Activated CD4-positive, alpha-beta T cell treated with anti-CD3 and anti-CD28 coated beads, Interleukin-2, amount 50 U/mL, for 1 hour (primary cell): ENCODE measurements at places on chromosomes 2 and 18.

DNA sequence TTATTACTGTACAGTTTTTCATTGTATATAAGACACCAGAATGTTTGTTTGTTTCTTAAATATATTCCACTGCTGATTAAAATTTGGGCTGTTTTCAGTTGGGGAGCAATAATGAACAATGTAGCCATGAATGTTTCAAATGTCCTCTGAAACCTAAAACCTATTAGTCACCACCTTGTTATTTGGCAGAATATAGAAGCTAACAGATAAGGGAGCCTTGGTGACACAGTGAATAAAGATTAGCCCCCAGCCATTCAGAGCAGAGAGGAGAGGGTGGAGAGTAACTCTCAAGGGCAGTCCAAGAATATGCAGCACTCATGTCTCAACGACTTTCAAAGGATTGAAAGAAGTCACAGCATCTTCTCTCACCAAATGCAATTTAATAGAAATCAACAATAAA, 43.1 kb upstream of the ATP8B1 start:
- DNase-seq, result no peak

DNA sequence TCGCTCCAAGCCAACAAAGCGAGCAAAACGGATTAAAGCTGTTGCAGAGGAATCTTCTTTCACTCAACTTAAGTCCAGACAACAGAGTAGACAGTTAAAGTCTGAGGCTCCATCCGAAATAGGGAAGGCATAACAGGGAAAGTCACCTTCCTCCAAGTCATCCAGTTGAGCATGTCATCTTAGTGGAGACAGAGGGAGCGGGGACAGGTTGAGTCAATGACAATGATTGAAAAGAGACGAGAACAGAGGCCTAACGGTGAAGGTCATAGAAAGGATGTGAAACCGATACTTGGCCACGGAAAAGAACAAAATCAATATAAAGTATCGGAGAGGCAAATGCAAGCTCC, 455 bp downstream of the C18orf32 start:
- DNase-seq, result no peak

DNA sequence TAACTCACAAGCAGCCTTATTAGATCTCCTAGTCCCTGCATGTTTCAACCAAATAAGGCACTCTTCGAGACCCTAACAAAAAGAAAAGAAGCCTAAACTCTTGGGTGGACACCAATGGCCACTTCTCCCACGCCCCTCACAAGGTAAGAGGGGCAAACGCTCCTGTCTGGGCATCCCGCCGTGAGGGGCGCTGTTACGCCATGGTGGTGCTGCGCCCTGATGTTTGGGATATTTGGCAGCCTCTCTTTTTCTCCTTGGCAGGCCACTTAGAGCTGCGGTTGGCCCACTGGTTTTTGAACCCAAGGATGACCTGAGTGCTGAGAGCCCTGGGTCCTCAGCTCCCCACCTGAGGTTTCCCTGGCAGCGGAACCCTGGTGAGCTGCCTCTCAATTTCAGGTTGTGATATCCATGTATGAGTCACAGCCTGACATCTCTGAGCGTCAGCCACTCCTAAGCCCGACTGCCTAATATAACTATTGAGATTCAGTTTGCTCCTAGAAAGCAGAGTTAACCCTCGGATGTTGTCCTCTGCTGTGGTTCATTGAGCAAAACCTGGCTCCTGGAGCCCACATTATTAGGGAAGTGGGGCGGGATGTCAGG, 103.3 kb downstream of the COL6A3 start:
- DNase-seq, result no peak

- no peak for DNase-seq
Measured at GRCh38 chr2:53510401-53510800, 257.2 kb upstream of the CHAC2 start.

DNA sequence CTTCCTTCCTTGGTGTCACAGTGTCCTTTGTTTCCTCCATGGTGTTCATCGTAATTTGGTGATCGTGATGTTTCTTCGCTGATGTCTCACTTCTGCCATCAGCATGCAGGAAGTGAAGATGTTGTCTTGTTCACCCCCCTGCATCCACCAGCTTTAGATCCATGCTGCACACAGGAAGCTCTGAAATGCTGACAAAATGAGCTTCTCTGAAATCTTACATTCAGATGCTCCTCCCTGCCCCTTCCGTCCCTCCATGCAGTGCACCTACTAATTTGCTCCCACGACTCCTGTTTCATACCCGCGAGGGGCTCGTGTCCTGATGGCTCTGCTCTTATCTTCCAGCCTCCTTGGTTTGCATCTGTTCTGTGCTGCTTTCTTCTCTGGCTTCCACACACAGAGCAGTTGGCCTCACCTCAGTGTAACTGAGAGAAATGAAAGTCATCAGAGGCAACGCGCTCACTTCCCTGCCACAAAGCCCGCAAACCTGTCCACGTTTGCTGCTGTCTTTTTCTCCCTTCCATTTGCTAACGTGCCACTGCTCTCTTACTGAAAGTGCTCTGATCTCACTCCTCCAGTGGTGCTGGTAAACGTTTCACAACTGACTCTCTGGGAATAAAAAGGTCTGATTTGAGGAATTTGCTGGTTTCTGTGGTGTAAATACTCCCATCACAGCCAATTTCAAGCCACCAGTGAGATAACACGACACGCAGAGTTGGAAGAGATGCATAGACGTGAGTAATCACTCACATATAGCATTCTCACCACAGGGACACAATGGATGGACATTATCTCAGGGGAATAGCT, 41.0 kb upstream of the MGAT4A start:
- DNase-seq, result peak; percentile 53

- DNase-seq, result no peak
Measured at GRCh38 chr2:8643250-8643995, 38.4 kb upstream of the ID2 start.

- DNase-seq, result no peak
Measured at GRCh38 chr18:4557502-4557901, 102.4 kb upstream of the DLGAP1 start.
